ENCODE measurements at places on chromosomes 4 and X.

DNA sequence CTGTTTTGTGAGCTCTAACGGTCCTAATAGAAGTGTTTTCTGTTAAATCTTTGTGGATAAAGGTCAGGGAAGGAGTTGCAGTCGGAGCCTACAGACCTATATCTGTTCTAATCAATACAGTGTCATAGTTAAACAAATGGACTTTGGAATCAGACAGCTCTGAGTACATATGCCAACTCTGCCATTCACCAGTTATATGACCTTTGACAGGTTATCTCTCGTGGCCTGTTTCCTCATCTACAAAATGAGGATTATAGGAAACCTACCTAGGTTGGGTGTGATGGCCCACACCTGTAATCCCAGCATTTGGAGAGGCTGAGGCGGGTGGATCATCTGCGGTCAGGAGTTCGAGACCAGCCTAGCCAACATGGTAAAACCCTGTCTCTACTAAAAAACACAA lies 89.7 kb downstream of the MID1IP1 start:
- DNase-seq = no peak
- no peaks in the 10 kb centered on the region for H3K4me1 ChIP-seq
- H3K4me3 ChIP-seq = no peak overlapping the region
- H3K27ac ChIP-seq = no peak overlapping the region
- no peaks in the 10 kb centered on the region for H3K27me3 ChIP-seq
- H3K36me3 ChIP-seq = no peaks in the 10 kb centered on the region

- no peaks in the 10 kb centered on the region for H3K36me3 ChIP-seq
- no peaks in the 10 kb centered on the region for H3K27me3 ChIP-seq
- DNase-seq = no peak
These were observed 35.9 kb downstream of the STK26 start for GRCh38 chrX:132058975-132059374.

DNA sequence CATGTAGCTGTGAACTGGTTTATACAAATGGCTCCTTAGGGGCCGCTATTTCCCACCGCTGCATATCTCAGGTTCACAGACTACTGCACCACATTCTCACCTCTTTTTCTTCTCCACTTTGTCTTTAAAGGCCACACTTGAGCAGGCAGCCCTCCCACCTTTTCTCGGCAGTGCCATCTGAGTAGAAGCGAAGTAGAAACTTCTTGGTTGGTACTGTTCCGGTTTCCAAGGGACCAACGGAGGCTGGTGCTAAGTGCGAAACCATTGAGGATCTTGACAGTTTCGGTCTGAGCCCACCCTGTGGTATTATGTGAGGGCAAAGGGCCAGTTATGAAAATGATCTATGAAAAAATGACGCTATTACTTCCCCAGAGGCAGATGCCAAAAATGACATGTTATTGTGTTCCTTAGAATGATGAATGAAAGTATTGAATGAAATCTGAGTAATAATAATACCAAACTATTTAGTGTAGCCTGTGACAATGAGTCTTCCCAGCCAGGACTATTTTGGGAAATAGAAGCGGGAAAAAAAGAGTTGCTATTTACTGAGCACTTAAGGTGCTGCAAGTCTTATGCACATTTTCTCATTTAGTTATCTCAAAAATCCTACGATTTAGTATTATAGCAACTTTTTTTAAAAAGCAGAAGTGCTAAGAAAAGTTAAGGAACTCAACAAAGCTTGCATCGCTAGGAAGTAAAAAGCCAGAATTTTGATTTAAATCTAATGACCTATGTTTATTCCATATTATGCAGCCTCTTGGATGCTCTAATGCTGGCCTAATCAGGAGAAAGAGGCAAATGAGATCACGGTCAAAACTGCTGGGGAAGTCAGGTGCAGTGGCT lies 29.6 kb upstream of the CHRNA9 start:
- H3K4me3 ChIP-seq = no peak overlapping the region
- no peaks in the 10 kb centered on the region for H3K36me3 ChIP-seq
- H3K4me1 ChIP-seq = peaks cover 7% of the 10 kb centered on the region
- DNase-seq = no peak
- no peaks in the 10 kb centered on the region for H3K27me3 ChIP-seq

DNA sequence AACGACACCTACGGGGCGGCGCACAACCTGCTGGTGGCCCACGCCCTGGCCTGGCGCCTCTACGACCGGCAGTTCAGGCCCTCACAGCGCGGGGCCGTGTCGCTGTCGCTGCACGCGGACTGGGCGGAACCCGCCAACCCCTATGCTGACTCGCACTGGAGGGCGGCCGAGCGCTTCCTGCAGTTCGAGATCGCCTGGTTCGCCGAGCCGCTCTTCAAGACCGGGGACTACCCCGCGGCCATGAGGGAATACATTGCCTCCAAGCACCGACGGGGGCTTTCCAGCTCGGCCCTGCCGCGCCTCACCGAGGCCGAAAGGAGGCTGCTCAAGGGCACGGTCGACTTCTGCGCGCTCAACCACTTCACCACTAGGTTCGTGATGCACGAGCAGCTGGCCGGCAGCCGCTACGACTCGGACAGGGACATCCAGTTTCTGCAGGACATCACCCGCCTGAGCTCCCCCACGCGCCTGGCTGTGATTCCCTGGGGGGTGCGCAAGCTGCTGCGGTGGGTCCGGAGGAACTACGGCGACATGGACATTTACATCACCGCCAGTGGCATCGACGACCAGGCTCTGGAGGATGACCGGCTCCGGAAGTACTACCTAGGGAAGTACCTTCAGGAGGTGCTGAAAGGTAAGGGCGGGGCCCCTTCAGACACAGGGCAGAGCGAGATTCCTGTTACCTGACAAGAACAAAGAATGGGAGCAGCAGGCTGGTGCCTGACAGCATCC lies 11.7 kb downstream of the RPL9 start:
- H3K4me3 ChIP-seq = peak overlapping the region; percentile 47
- H3K27me3 ChIP-seq = no peaks in the 10 kb centered on the region
- H3K4me1 ChIP-seq = peaks cover 3% of the 10 kb centered on the region
- H3K27ac ChIP-seq = no peak overlapping the region
- peak; percentile 68 for DNase-seq

- H3K4me1 ChIP-seq = peaks cover 4% of the 10 kb centered on the region
- DNase-seq = peak; percentile 59
- no peaks in the 10 kb centered on the region for H3K27me3 ChIP-seq
- H3K27ac ChIP-seq = no peak overlapping the region
These were observed 5.8 kb downstream of the LAS1L start for GRCh38 chrX:65528705-65529340.

DNA sequence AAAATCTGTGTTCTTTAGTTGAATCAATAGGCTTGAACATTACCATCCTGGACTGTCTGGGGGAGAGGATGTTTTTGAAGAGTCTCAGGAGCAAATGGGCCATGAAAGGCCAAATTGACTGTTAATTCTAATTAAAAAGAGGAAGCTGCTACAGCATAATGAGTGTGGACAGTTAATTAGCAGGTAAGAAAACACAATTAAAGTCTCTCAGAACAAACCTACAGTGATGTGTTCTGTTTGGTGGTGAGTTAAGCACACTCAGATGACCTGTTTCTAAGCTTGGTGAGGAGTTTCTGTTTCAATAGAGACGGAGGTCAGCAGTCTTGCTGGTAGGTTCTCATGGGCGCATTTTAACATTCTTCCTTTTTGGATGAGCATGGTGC lies 68.1 kb downstream of the DRD5 start:
- H3K4me3 ChIP-seq = no peak overlapping the region
- DNase-seq = no peak
- no peak overlapping the region for H3K27ac ChIP-seq
- H3K36me3 ChIP-seq = no peaks in the 10 kb centered on the region
- H3K27me3 ChIP-seq = no peaks in the 10 kb centered on the region

- DNase-seq = no peak
- no peaks in the 10 kb centered on the region for H3K27me3 ChIP-seq
- H3K27ac ChIP-seq = no peak overlapping the region
- H3K36me3 ChIP-seq = no peaks in the 10 kb centered on the region
- no peaks in the 10 kb centered on the region for H3K4me1 ChIP-seq
These were observed 297.5 kb downstream of the ADAM29 start for GRCh38 chr4:175215657-175216056.

- H3K36me3 ChIP-seq = no peaks in the 10 kb centered on the region
- H3K27me3 ChIP-seq = no peaks in the 10 kb centered on the region
- DNase-seq = peak; percentile 39
- peak overlapping the region; percentile 79 for H3K4me3 ChIP-seq
- H3K4me1 ChIP-seq = peaks cover 13% of the 10 kb centered on the region
- peak overlapping the region; percentile 87 for H3K27ac ChIP-seq
These were observed 773 bp downstream of the PRMT9 start for GRCh38 chr4:147683188-147683591.

GRCh38 chrX:39855748-39856129 lies 242.0 kb downstream of the BCOR start:
- no peak for DNase-seq
- no peak overlapping the region for H3K27ac ChIP-seq
- no peaks in the 10 kb centered on the region for H3K4me1 ChIP-seq
- no peaks in the 10 kb centered on the region for H3K27me3 ChIP-seq

DNA sequence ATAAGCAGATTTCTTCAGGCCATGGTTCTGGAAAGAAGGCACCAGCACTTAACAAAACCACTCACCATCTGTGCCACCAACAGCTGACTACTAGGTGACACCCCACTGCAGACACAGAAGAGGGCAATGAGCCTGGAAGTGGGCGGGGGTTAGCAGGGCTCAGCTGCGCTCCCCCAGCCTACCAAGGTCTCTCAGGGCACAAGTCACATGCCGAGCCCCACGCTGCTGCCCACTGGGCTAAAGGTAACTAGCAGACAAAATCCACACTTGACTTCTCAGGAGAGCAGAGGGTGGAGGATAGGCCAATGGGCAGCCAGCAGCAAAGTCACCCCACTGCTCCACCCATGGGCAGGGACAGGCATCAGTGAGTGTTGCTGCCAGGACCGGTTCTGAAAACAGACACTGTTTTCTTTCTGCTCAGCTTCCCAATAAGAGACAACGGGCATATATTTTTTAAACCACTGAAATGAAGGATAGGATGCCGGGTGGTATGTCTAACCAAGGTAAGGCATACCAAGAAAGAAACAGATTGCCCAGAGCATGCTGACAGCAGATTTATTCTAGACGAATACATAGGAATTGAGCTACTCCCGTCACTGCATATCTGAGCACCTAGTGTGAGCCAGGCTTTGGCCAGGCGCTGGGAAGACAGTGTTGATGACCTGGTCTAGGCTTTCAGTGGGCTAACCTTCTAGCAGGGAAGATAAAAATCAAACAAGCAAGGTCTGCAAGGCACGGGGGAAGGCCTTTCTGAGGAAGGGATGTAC lies 20.1 kb downstream of the ACSL1 start:
- no peak overlapping the region for H3K4me3 ChIP-seq
- H3K4me1 ChIP-seq = peaks cover 12% of the 10 kb centered on the region
- H3K36me3 ChIP-seq = no peaks in the 10 kb centered on the region
- H3K27ac ChIP-seq = no peak overlapping the region
- no peaks in the 10 kb centered on the region for H3K27me3 ChIP-seq

GRCh38 chrX:18422325-18422724 lies 3.1 kb upstream of the CDKL5 start:
- H3K4me1 ChIP-seq = no peaks in the 10 kb centered on the region
- H3K27me3 ChIP-seq = no peaks in the 10 kb centered on the region
- H3K27ac ChIP-seq = no peak overlapping the region
- DNase-seq = no peak
- no peaks in the 10 kb centered on the region for H3K36me3 ChIP-seq

DNA sequence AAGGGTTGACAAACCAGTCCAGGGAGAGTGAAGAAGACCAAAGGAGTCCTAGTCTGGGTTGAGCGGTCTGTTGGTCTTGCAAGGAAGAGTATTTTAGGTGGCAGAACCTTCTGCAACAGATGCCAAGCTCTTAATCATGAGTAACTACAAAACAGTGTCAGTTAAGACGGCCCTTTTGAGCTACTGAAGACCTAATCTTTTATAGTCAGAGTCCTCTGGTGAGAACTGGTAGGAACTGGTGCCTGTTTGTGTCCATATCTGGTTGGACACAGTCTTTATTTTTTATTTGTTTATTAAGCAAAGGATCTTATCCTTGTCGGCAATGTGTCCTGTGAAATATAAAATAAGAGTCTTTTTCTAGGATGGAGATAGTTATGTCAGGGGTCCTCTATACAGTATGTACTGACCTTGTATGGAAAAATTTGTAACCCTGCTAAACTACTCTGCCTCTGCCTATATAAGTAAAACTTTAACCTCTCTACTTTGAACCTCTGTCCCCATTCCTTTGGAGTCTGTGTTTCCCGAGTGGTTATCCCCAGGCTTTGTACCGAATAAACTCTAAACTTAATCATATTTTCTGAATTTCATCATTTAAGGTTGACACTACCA lies 47.1 kb downstream of the FAM13A start:
- no peaks in the 10 kb centered on the region for H3K27me3 ChIP-seq
- DNase-seq = no peak
- H3K4me3 ChIP-seq = no peak overlapping the region
- no peaks in the 10 kb centered on the region for H3K36me3 ChIP-seq
- H3K4me1 ChIP-seq = no peaks in the 10 kb centered on the region

DNA sequence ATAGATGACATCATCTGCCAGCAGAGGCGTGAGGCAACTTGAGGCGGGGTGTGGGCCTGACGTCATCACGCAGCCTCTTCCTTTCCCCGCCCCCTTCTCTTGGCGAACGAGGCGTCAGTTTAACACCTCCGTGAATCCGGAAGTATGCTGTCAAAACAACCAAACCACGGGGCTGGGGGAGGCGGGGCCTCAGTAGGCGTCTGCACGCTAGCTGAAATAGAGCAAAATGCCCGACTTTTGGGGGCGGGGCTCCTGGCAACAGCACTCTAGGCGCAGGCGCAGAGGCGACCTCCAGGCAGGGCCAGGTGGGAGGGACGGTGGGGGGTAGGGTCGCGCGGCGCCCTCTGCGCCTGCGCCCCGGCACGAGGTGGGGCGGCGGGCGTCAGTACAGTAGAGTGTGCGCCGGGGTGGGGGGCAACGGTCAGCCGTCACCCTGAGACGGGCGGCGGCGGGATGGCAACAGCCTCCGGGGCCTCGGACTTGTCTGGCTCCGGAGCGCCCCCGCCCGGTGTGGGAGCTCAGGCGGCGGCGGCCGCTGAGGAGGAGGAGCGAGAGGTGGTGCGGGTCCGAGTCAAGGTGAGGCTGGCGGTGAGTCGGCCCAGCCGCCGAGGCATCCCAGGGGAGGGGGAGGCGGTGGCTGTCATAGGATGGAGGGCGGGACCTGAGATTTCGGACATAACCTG lies at the start of gene TBC1D25:
Gene TBC1D25 (plus strand): TSS at position 370 of the 683 bp plus-strand sequence. CDS start 84 bp downstream, at position 454.
- peak; percentile 98 for DNase-seq
- no peaks in the 10 kb centered on the region for H3K4me1 ChIP-seq
- no peaks in the 10 kb centered on the region for H3K27me3 ChIP-seq
- H3K4me3 ChIP-seq = peak within 1 kb of the TSS; percentile 79
- H3K36me3 ChIP-seq = no peaks in the 10 kb centered on the region

GRCh38 chr4:5930876-5931275 lies 38.0 kb upstream of the CRMP1 start:
- DNase-seq = no peak
- no peaks in the 10 kb centered on the region for H3K36me3 ChIP-seq
- H3K4me1 ChIP-seq = no peaks in the 10 kb centered on the region
- no peaks in the 10 kb centered on the region for H3K27me3 ChIP-seq
- H3K4me3 ChIP-seq = no peak overlapping the region

DNA sequence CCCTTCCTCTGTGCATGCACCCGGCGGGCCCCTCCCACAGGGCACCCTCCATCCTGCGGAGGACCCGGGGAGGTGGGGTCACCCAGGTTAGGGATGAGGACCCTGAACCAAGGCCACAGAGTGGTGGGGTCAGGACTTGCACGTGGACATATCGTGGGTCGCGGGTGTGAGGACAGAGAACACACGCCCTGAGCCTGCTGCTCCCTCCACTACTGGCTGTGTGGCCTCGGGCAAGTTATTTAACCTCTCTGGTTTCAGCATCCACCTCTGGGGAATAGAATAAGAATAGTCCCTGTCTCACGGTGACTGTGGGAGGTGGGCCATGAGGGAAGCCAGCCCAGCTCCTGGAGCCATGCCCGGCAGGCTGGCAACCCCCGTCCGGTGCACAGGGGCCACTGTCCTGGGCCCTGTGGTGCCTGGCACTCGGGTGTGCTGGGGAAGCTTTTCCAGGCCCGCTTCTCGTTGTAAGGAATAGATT lies 5.1 kb downstream of the PSAPL1 start:
- H3K27me3 ChIP-seq = no peaks in the 10 kb centered on the region
- peak; percentile 9 for DNase-seq
- peaks cover 16% of the 10 kb centered on the region for H3K4me1 ChIP-seq
- H3K36me3 ChIP-seq = no peaks in the 10 kb centered on the region

All from testis (tissue), 5 donors.